ENCODE measurements at places on chromosomes 3 and 15.
A peak's percentile ranks its signal among the peaks of the same experiment; 100 is the strongest.

DNA sequence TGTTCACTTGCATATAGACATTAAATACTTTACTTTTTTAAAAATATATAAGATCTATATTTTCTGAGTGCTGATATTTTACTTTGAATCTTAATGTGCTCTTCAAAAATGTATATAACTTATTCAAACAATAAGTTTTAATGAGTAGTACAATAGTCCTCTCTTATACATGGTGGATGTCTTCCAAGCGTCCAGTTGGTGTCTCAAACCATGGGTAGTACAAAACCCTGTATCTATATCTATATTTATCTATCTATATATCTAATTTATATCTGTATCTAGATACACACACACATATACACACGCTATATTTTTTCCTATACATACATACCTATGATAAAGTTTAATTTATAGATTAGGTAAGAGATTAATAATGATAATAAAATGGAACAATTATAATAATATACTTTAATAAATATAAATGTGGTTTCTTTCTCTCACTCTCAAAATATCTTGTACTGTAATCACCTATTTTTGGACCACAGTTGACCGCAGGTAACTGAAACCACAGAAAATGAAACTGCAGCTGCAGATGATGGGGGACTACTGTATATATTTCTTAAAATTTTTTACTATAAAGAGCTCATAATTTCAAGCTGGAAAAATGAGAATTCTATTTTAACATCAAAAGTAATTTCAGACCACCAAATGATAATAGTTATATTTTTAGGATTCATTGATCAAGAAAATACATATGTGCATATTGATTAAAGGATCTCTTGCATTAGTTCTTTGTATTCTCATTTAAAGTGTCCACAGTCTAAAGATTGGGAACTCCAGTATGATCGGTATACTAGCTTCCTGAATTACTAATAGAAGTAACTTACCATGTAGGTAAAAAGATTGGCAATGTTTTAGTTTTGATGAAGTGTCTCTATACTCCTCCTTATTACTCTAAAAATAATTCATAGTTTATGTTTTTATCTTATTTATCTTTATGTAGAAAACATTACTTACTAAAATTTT is 215.1 kb upstream of the MLF1 start:
- H3K4me3 ChIP-seq: no peak overlapping the region
- H3K36me3 ChIP-seq: no peaks in the 10 kb centered on the region
- DNase-seq: no peak
- H3K27ac ChIP-seq: no peak overlapping the region
- H3K4me1 ChIP-seq: no peaks in the 10 kb centered on the region
- no peaks in the 10 kb centered on the region for H3K27me3 ChIP-seq

GRCh38 chr3:53224026-53224425 is 31.8 kb downstream of the TKT start:
- no peak overlapping the region for H3K27ac ChIP-seq
- DNase-seq: no peak
- no peaks in the 10 kb centered on the region for H3K4me1 ChIP-seq
- H3K36me3 ChIP-seq: no peaks in the 10 kb centered on the region

- no peaks in the 10 kb centered on the region for H3K36me3 ChIP-seq
- peak overlapping the region; percentile 25 for H3K27ac ChIP-seq
- no peaks in the 10 kb centered on the region for H3K4me1 ChIP-seq
- H3K27me3 ChIP-seq: no peaks in the 10 kb centered on the region
- no peak overlapping the region for H3K4me3 ChIP-seq
Measured at GRCh38 chr15:90004671-90005070, 3.5 kb downstream of the ZNF710 start.

DNA sequence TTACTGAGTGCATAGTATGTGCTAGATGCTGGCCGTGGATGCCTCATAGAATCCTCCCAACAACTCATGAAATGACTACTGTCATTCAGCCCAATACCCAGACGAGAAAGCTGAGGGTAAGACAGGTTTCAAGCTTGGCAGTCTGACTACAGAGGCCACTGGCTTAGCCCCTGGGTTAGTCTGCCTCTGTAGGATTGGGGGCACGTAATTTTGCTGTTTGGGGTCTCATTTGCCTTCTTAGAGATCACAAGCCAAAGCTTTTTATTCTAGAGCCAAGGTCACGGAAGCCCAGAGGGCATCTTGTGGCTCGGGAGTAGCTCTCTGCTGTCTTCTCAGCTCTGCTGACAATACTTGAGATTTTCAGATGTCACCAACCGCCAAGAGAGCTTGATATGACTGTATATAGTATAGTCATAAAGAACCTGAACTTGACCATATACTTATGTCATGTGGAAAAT is 1.0 kb upstream of the CCR5 start:
- H3K27ac ChIP-seq: no peak overlapping the region
- H3K36me3 ChIP-seq: no peaks in the 10 kb centered on the region
- no peaks in the 10 kb centered on the region for H3K4me1 ChIP-seq
- no peaks in the 10 kb centered on the region for H3K27me3 ChIP-seq

DNA sequence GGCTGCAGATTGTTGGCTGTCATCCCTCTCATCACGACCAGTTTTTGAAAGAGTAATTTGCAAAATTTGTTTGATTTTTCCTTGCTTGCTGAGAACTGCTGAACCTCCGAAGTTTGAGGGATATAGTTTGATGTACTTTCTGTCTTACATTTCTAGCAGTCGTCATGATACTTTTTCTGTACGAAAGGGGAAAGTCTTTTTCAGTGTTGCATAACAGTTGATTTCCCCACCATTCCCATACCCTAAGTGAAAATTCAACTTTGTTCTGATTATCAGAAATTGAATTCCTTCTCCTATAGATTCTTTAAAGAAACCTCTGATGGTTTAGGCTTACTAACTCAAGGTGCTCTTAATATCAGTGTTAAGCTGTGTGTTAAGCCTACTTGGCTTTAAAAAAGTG is 1.6 kb downstream of the PDE8A start:
- H3K4me3 ChIP-seq: peak overlapping the region; percentile 82
- no peak for DNase-seq
- H3K4me1 ChIP-seq: no peaks in the 10 kb centered on the region

- no peaks in the 10 kb centered on the region for H3K27me3 ChIP-seq
- H3K27ac ChIP-seq: no peak overlapping the region
- no peak overlapping the region for H3K4me3 ChIP-seq
- H3K4me1 ChIP-seq: no peaks in the 10 kb centered on the region
- no peak for DNase-seq
Measured at GRCh38 chr3:139577909-139578308, 38.4 kb upstream of the RBP1 start.

DNA sequence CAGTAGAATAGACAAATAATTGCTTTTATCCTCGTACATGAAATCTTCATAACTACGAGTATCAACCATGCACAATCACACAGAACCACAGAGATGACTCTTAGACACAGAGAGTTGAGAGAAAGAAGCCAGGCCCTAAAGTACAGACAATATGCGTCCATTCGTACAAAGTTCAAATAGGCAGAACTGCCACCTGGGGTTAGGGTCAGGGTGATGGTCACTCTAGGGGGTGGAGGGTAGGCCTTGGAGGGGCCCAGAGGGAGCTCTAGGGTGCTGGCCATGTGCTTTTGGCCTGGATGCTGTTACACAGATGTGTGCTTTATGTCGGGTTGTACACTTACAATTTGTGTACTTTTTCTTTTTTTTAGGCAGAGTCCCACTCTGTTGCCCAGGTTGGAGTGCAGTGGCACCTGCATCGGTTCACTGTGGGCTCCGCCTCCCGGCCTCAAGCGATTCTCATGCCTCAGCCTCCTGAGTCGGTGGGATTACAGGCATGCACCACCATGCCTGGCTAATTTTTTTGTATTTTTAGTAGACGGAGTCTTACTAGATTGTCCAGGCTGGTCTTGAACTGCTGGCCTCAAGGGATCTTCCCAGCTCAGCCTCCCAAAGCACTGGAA is 65.9 kb upstream of the KLF13 start:
- H3K27ac ChIP-seq: no peak overlapping the region
- H3K4me3 ChIP-seq: no peak overlapping the region
- no peaks in the 10 kb centered on the region for H3K27me3 ChIP-seq
- H3K4me1 ChIP-seq: no peaks in the 10 kb centered on the region
- peak; percentile 6 for DNase-seq

DNA sequence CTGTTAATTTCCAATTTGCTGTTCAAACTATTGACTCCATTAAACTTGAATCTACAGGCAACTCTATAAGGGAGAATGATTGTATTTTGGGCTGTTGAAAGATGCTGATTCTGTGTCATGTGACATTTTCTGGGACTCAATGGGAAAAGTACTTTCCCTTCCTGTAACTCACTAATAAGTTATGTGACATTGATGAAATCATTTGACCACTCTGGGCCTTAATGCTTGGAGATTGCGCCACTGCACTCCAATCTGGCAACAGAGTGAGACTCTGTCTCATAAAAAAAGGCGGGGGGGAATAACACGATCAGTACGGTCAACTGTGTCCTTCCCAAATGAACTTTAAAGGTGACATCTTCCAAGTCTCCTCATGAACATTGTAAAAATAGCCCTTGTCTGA is 215.2 kb upstream of the SGO1 start:
- H3K27ac ChIP-seq: no peak overlapping the region
- no peak overlapping the region for H3K4me3 ChIP-seq
- DNase-seq: no peak

- no peaks in the 10 kb centered on the region for H3K4me1 ChIP-seq
- no peaks in the 10 kb centered on the region for H3K36me3 ChIP-seq
- H3K27me3 ChIP-seq: no peaks in the 10 kb centered on the region
- H3K27ac ChIP-seq: no peak overlapping the region
- DNase-seq: no peak
Measured at GRCh38 chr15:93617443-93617842, 528.4 kb upstream of the RGMA start.

DNA sequence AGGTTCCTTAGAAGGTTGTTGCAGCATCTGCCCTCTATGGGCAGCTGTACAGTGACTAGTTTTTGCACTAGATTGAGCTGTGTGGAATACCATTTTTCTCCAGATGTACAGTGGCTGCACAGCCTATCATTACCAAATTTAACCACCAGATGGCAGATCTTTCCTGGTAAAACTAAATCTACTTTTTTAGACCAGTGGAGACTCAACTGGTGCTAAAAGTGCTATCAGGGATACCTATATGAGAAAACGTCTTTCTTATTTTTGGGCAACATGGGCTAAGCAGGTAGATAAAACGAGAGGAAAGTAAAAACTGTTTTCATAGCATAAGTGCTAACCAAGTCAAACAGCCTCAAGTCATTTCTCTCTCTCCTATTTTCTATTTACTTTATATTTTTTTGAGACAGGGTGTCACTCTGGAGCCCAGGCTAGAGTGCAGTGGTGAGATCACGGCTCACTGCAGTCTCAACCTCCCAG is 21.2 kb downstream of the IGSF10 start:
- no peaks in the 10 kb centered on the region for H3K27me3 ChIP-seq
- H3K4me3 ChIP-seq: no peak overlapping the region
- peak; percentile 28 for DNase-seq
- no peak overlapping the region for H3K27ac ChIP-seq
- no peaks in the 10 kb centered on the region for H3K36me3 ChIP-seq
- H3K4me1 ChIP-seq: no peaks in the 10 kb centered on the region

- no peaks in the 10 kb centered on the region for H3K36me3 ChIP-seq
- no peaks in the 10 kb centered on the region for H3K4me1 ChIP-seq
- no peak overlapping the region for H3K27ac ChIP-seq
- no peak overlapping the region for H3K4me3 ChIP-seq
- DNase-seq: no peak
Measured at GRCh38 chr3:33789183-33789954, 9.1 kb upstream of the PDCD6IP start.

DNA sequence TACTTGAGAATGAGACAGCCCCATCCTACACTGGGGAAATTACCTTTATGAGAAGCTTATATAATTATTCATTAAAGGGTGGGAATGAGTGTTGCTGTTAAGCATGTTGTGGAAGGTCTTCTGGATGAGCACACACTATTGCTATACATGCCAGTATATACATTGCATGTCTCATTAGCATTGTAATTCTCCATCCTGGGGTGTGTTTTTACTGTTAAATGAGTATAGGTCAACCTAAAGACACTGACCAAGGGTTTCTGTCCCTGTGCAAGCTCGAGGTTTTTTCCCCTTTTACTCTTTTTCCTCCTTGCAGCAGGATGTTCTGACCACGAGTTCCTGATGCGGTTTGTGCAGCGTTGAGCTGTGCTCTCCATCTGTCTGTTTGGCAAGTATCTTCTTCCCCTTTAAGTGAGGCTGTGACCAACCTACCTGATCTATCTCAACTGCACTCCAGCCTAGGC is 7.2 kb upstream of the IVD start:
- no peaks in the 10 kb centered on the region for H3K27me3 ChIP-seq
- H3K4me3 ChIP-seq: no peak overlapping the region
- no peaks in the 10 kb centered on the region for H3K4me1 ChIP-seq
- H3K36me3 ChIP-seq: no peaks in the 10 kb centered on the region
- H3K27ac ChIP-seq: no peak overlapping the region

DNA sequence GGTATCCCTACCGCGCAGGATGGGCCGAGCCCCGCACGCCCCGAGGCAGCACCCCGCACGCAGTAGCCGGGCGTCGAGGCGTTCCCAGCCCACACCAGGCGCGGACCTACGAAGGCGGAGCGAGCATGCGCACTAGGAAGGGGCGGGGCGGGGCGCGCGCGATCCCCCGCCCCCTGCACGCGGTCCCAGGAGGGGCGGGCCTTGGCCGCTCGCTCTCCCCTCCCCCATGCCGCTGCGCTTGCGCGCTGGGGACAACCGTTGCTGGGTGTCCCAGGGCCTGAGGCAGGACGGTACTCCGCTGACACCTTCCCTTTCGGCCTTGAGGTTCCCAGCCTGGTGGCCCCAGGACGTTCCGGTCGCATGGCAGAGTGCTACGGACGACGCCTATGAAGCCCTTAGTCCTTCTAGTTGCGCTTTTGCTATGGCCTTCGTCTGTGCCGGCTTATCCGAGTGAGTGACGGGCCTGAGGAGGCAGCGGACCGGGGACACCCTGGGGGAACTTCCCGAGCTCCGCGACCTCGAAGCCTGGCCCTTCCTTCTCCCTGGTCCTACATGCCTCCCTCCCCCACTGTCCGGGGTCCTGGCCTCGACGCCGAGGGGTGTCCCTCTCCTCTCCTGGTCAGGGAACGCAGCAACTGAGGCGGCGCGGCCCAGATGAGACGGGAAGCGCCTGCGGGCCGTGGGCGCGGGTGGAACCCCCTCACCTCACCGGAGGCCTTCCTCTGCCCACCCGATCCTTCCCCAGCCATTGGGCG is at the start of gene SPESP1:
Gene SPESP1 (plus strand): TSS at position 258 of the 755 bp plus-strand sequence. CDS start 129 bp downstream, at position 387.
- no peak within 1 kb of the TSS for H3K4me3 ChIP-seq
- H3K4me1 ChIP-seq: no peaks in the 10 kb centered on the region
- no peaks in the 10 kb centered on the region for H3K27me3 ChIP-seq

- H3K36me3 ChIP-seq: no peaks in the 10 kb centered on the region
- H3K4me1 ChIP-seq: peaks cover 6% of the 10 kb centered on the region
- H3K4me3 ChIP-seq: no peak overlapping the region
- no peaks in the 10 kb centered on the region for H3K27me3 ChIP-seq
Measured at GRCh38 chr3:123769356-123769743, 114.8 kb downstream of the MYLK start.

DNA sequence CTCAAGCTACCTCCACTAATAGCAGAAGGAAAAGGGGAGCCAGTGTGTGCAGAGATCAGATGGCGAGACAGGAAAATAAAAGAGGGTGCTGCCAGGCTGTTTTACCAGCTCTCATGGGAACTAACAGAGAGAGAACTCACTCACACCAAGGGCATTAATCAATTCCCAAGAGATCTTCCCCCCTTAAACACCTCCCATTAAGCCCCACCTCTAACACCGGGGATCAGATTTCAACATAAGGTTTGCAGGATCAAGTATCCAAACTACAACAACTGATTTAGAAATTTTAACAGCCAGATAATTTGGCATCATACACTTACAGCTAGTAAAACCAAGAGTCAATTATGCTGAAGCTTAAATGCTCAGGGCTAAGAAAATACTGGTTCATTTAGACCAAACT is 18.9 kb downstream of the CD200 start:
- no peaks in the 10 kb centered on the region for H3K27me3 ChIP-seq
- no peak overlapping the region for H3K4me3 ChIP-seq
- DNase-seq: no peak
- H3K36me3 ChIP-seq: no peaks in the 10 kb centered on the region
